SJSA1 (cell line): ENCODE measurements at places on chromosomes 4 and X. TPM values are rescaled to one million over a fixed set of nuclear protein-coding genes. Genes with fewer than 3 reads are reported as not detected.

LDB2 gene
- 8.0 and 16.5 TPM in 2 replicates for total RNA-seq

NUDT10 gene
- 4.3 and 7.8 TPM in 2 replicates for total RNA-seq

TEC gene
- total RNA-seq, result 0.05 and 0.25 TPM in 2 replicates

NEXMIF gene
- not detected in 2 replicates for total RNA-seq

DCAF4L1 gene
- not detected in 2 replicates for total RNA-seq

SMPX gene
- not detected in 2 replicates for total RNA-seq

FHL1 gene
- total RNA-seq, result 104 and 117 TPM in 2 replicates

UBQLN2 gene
- total RNA-seq, result 4.5 and 8.9 TPM in 2 replicates

P2RY8 gene
- total RNA-seq, result not detected in 2 replicates

RAI2 gene
- 0.13 TPM in 1 of 2 replicates, not detected in the other for total RNA-seq

NOX1 gene
- not detected in 2 replicates for total RNA-seq

RWDD4 gene
- 30.5 and 40.7 TPM in 2 replicates for total RNA-seq

RHOXF2 gene
- total RNA-seq, result not detected in 2 replicates

NAA11 gene
- total RNA-seq, result not detected in 2 replicates

HTN1 gene
- total RNA-seq, result not detected in 2 replicates

DUX4 gene
- total RNA-seq, result not detected in 2 replicates

HSD17B13 gene
- not detected in 2 replicates for total RNA-seq

FRMPD4 gene
- total RNA-seq, result 0.03 and 0.09 TPM in 2 replicates

KIF4A gene
- 56.3 and 66.2 TPM in 2 replicates for total RNA-seq
